ENCODE measurements at places on chromosomes 3 and 15.

DNA sequence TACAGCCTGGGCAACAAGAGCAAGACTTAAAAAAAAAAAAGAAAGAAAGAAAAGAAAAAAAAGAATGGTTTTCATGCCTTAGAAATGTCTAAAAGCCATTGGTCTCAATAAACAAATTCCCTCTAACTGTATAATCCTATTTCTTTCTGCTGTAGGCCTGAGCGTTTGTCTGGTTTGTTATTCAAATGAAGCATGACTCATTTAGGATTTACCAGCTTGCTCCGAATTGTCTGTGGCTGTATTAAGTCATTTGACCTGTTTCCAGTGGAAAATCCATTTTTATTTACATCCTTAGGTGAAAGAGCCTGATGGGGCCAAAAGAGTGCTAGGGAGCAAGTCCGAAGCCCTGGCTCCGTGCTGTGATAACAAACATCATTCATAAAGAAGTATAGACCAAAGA lies 73.8 kb downstream of the BDH1 start:
- DNase-seq: no peak

GRCh38 chr3:60185161-60185560 lies 1066.1 kb downstream of the FHIT start:
- DNase-seq: no peak

- DNase-seq: peak; percentile 6
Observed at GRCh38 chr3:33718595-33718907, 497 bp upstream of the CLASP2 start.

- DNase-seq: no peak
Observed at GRCh38 chr3:156908398-156908797, 82.2 kb downstream of the LEKR1 start.

DNA sequence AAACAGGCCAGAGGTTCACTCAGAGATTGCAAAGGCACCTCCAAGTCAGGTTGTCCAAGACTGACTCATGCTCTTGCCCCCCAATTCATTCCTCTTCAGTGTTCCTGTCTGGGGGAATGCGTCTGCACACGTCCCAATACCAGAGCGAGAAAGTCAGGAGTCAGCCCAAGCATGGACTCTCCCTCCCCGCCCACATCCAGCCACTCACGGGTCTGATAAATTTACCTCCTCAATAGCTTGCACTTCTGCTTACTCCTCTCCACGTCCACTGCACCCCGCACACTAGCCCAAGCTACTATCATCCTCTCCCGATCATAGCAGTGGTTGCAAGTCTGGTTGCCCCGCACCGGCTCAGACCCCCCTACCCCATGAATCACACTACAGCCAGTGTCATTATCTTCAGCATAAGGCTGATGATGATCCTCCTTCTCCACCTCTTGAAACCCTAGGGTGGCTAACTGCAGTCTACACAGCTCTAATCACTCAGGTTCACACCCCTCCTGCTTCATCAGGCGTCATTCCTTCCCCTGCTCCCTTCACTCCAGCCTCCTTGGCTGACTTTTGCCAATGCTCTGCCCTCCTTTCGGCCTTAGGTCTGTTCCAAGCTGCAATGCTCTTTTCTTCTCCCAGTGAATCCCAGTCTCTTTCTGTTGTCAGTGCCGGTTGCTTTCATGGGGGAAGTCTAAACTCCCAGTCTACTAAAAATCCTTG lies 27.6 kb upstream of the MYO1E start:
- no peak for DNase-seq

DNA sequence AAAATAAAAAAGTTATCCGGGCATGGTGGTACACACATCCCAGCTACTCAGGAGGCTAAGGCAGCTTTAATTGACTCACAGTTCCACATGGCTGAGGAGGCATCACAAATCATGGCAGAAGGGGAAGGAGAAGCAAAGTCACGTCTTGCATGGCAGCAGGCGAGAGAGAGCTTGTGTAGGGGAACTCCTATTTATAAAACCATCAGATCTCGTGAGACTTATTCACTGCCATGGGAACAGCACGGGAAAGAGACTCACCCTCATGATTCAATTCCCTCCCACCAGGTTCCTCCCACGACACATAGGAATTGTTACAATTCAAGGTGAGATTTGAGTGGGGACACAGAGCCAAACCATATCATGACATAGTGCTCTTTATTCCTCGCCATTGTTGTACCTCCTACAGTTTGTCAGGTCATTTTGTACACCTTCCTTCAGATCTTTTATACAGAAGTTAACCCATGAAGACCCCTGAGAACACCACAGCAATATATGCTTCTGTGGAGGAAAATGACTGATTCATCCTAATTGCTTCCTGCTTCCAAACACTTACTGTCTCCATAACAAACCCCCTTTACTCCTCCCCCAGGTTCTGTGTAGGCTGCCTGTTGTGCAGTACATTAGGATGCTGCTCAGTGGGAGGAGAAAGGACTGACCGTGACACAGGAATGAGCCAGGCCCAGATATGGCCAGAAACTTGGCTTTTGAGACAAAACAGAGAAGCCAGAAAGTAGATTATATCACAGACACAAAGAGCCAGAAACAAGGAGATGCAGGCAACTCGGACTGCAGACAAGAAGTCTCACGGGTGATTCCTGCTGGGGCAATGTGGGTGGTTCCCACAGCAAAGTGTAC lies 67.9 kb upstream of the HEG1 start:
- DNase-seq: no peak

DNA sequence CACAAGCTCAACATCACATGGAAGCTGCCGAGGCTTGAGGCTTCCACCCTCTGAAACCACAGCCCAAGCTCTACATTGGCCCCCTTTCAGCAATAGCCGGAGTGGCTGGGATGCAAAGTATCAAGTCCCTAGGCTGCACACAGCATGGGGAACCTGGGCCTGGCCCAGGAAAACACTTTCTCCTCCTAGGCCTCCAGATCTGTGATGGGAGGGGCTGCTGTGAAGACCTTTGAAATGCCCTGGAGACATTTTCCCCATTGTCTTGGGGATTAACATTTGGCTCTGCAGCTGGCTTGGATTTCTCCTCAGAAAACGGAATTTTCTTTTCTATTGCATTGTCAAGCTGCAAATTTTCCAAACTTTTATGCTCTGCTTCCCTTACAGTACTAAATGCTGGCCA lies 18.2 kb downstream of the HRG start:
- DNase-seq: no peak

DNA sequence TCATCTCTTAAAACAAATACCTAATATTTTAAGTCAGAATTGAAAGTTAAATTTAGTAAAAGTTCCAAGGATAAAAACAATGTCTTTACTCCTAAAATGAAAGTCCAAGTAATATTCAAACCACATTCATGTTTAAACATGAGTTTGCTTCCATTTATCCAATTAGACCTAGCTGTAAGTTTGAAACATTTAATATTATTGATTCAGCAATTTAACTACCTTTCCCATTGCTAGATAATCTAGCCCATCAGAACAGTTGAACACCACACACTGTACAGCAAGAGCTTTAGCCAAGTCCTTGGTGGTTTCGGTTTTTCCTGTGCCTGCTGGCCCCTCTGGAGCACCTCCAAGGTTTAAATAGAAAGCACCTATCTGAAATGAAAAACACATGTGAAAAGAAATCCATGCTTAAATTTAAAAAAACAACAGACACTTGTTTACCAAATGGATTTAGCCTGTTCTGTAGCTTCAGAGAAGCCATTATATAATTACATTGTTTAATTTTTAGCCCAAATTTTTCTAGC lies 97.8 kb downstream of the DNAH12 start:
- no peak for DNase-seq

- no peak for DNase-seq
Observed at GRCh38 chr3:103949693-103950092, 1417.0 kb upstream of the ALCAM start.

DNA sequence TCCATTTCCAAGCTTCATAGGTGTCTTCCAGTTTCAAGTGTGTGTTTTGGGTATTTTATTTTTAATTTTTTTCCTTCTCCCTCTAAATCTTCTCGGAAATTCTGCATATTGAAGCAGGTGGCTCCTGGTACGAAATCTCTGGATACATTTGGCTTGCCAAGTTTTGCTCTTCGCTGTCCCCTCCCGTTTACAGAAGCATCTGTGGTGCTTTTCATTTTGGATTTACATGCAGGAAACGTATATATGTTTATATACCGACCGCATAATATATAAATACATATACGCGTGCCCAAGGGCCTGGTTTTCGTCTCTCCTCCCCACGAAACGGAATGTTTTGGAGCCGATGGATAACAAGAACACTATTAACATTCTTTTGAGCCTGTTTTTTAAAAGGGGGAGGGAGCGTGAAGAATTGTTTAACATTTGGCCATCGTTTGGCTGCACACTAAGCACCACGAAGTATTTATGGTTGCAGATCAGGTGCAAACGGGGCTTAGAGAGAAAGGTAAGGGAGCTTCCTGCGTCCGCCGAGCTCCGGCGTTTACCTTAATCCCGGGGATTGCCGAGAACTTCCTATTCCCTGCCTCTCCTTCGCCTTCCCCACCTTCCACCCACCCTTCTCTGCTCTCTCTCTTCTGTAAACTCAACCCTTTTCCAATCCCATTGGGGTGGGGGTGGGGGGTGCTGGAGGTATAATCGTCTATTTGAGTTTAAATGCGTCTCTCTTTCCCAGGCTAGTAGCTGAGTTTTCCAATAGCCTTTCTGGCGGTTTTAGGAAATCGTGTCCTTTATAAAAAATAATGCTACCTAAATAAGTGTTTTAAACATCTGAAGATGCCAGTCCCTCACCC lies 1.1 kb upstream of the NLGN1 start:
- DNase-seq: peak; percentile 62

DNA sequence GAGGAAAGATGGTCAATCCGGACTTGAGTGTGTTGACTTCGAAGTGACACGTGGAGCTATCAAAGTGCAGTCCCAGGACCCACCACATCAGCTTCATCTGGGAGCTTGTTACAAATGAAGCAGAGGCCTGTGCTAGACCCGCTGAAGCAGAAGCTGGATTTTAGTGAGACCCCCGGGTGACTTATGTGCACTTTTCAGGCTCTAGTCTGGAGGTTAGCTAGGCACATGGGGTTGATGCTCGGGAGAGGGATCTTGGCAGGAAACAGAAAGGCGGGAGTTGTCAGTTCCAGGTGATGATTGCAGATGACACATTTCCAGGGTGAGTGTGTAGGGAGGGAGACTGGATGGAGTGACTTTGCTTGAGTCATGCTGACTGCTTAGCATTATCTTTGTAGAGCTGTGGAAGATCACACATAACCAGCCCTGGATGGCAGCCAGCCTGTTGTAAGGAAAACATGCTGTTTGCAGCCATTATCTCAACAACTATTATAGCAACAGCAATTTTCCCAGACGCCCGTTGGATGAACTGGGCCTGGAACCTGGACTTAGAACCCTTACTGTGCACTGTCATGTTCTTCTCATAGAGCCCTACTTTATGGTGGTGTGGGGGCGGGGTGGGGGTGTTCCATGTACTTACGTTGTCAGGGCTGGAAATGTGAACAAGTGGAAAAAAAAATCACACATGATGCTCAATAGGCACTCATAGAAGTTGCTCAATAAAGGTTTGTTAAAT lies 122.4 kb downstream of the THSD4 start:
- DNase-seq: no peak

- no peak for DNase-seq
Observed at GRCh38 chr15:95024351-95024750, 793.0 kb downstream of the MCTP2 start.

DNA sequence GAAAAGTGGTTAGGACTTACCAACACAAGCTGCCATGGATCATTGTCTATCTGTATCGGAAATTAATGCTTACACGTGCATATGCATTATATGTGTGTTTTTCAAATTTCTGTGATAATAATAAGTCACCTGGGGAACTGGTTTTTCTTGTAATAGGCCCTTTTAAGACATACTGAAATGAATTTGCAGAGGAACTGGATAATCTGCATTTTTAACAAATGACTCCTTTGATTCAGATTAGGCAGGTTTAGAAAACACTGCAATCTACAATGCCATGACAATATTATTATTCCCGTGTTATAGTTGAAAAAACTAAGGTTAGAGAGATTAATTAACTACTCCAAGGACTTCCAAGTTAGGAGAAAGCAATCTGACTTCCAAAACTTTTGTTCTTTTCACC lies 23.4 kb downstream of the STRIT1 start:
- no peak for DNase-seq

GRCh38 chr15:99131441-99132023 lies 26.7 kb downstream of the SYNM start:
- no peak for DNase-seq

DNA sequence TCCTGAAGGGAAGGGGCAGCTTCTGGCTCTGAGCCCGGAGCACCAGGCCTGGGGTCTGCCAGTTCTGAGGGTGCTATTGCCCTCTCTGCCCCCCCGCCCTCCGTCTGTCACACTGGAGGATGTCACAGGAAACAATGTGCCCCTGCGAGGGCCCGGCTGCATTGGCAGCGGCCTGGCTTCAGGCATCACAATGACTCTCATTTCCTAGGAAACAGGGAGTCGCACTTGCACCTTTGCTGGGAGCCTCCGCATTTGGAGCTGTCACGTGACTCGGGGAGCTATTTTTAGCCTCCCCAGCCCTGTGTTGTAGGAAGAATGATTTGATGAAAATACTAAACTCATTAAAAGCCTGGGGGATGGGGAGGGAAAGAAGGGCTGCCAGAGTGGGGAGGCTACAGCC lies 518.9 kb downstream of the SHQ1 start:
- DNase-seq: peak; percentile 24

- no peak for DNase-seq
Observed at GRCh38 chr3:58388550-58389091, 45.0 kb downstream of the PDHB start.

DNA sequence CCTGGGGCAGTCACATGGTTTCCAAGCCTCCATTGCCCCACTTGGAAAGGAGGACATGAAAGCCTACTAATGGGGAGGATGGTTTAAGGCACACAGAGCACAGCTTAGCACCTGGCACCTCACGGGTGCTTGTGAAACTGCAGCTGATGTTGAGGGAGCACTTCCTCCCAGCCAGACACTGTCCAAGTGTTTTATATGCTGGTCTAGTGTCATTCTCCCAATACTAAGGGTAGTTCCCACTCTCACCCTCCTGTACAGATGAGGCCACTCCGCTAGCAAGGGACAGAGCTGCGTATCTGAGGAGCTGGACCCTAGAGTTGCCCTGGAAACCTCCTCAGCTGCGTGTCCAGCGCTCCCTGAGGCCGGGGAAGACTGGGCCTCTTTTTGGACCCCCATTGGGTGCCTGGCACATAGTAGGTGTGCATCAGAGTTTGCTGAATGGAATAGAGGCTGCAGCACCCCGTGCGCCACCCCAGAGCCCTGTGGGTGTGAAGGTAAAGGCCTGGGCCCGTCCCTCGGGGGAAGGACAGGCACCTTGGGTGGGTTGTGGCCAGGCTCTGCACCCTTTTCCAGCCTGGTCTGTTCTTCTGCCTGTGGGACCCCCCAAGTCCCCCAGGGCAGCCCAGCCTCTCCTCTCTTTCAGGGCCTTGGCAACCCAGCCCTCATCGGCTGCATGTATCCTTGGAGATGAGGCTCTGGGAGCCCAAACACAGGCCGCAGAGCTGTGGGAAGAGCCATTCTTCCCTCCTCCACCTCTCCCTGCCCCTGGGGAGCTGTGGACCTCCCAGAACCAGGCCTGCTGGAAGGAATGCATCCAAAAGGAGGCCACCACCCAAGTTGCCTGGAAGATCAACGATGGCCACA lies 31.3 kb downstream of the DNASE1L3 start:
- peak; percentile 1 for DNase-seq

All from NCI-H510A treated with DMSO at 0.1 percent for 48 hours (cell line).